Stimulated activated CD4-positive, alpha-beta T cell treated with anti-CD3 and anti-CD28 coated beads, Interleukin-2, amount 100 ng/mL, for 24 hours (primary cell): ENCODE measurements at places on chromosomes 16 and 17.

DNA sequence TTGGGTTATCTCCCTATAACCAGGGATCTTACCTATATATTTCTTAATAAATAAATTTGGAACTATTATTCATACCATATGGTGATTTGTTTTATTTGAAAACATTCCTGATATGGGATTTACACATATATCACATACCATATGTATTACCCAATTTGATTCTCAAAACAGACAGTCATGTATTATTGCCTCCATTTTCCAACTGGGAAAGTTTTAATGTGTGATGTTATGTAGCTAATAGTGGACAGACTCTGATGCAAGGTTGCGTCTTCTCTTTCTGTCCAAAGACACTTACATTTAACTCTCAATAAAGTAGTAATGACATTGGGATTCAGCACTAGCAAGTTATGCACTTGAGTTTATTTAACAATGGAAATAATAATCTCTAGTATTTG lies 1.1 kb downstream of the KRTAP9-9 start:
- no peak for DNase-seq

DNA sequence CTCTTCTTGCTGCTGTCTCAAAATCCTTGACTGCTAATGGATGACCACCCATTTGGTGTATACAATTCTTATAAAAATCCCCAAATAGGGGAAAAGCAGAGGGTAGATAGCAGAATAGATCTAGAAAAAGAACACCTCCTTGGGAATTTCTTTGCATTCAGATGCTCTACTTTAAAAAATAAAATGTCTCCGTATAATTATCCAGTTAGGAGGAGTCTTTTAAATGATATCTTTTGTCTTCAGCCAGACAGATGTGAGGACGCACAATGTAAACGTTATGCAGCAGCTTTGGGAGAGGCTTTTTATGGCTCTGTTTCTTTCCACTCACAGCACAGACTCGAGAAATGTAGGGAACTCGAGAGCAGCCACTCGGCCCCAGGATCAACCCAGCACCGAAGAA lies 300.2 kb downstream of the IRF8 start:
- DNase-seq: no peak

DNA sequence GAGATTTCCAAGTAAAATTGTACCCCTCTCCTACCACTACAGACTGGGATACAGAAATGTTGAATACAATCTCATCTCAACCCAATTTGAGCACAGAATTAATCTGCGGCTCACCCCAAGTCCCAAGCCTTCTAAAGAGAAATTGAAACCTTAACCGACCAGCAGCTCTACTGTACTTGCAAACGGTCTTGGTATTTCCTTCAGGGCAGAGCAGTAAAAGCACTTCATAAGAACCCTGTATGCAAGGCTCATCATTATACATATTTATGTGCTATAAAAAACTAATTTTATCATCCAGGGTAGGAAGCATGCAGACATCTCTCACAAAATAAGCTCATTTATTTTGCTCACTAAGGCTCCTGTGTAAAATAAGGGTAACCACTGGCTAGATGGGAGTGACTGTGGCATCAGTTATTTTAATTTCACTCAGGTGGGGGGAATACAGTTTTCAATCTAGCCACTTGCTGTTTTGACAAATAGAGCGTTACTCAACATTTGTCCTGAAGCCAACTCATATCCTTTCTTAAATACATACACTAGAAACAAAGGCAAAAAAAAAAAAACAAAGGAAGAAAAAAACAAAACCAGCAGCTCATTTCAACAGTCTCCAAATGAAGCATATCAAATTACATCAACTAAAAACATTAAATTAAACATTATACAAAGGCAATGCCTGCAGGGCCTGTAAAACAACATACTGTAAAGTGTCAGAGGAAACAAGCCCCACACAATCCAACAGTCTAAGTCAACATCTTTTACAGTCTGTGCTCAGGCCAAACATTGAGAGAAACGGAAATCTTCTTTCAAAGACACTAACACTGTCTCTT lies 65.0 kb downstream of the PARN start:
- no peak for DNase-seq

GRCh38 chr17:59409336-59410048 lies 78.0 kb downstream of the YPEL2 start:
- DNase-seq: no peak

DNA sequence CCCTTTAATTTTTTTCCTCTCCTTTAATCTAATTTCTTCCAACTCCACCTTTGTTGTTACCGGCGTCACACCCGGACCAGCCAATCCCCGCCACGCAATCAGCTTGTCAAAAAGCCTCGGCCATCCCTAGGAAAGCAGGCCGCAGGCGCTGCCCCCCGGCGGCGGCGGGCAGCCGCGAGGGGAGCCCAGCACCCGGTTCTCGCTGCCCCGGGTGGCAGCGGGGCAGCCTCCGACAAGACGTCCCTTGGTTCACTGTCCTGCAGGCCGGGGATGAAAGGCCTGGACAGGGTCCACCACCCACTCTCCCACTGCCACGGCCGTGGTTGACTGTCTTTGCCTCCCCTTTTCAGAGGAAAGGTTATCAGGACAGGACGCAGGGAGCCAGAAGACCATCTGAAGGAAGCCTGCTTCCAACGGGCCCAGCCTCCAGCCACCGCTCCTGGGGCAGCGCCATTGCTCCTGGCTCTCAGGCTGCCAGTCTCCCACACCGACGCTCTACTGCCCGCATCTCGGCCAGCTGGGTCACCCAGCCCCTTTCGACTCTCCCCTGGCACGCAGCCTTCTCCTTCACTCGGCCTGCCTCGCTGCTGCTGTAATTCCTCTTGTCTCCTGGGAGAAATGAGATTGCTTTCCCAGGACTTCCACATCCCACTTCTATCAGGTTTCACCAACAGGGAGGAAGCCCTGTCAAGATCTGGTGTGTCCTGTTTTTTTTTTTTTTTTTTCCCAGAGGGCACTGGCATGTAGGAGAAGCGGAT lies 2.8 kb upstream of the UBTF start:
- DNase-seq: peak; percentile 48

GRCh38 chr17:76644995-76645394 lies 1.4 kb upstream of the ST6GALNAC1 start:
- no peak for DNase-seq

DNA sequence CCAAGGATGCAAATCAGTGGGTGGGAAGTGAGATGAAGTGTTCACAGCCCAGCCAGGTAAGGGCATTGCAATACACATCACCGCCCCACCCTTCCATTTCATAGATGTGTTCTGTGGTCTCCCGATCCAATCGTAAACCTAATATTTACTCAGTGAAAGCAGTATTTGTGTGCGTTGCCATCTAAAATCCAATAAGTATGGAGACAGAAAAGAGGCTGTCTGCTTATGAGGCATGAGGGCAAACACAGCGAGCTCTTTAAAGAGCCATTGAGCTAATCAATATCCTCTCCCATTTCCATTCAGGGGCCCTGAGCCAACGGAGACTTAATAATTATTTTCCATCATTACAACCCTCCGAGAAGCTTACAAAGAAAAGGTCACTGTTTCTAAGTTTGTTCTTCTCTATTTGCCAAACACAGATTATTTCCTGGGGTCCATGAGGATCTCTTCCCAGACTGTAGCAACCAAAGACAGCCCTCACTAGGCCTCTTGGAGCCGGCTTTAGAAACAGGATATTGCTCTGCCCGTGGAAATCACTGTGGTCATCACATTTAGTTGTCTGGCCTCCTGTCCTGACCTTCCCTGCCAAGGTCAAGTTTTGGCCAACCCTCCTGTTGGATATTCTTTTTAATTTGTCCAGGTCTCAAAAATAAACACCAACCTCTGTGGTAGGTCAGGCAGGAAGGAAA lies 120.1 kb downstream of the SLC39A11 start:
- DNase-seq: no peak

GRCh38 chr17:7394452-7395191 lies at the start of gene PLSCR3:
PLSCR3 (minus strand) TSS chr17:7394525; CDS start chr17:7394110, 415 bp downstream.
- DNase-seq: peak; percentile 90
